ENCODE measurements at places on chromosomes 6 and 20. TPM values are rescaled to one million over a fixed set of nuclear protein-coding genes. Genes with fewer than 3 reads are reported as not detected.

DLK2 gene
- total RNA-seq = not detected

DNA sequence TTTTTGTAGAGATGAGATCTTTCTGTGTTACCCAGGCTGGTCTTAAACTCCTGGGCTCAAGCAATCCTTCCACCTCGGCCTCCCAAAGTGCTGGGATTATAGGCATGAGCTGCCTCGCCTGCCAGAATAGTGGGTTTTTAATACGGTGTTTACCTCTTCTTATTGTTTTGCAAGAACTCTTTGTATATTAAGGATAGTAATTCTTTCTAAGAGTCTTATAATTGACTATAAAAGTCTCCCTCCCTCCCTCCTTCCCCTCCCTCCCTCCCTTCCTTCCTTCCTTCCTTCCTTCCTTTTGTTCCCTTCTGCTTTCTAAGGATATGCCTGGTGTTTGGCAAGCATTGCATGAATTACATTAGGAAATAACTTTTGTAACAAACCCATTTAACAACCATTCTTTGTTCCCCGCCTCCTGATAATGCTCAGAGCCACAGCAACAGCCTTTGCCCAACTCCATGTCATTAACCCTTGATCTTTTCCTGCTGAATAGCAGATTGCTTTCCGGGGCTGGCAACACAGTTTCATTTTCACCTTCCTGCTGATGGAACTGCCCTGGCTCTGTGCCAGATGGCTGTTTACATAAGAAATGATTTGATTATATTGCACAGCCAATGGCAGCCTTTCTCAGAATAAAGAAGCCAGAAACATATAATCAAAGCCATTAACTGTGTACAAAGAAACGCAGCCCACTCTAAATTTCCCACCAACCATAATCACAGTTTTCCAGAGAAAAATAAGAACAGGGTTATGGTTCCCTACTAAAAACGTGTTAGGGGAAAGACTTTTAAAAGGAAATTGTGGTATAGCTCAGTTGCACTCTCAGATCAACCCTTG is 143.7 kb upstream of the PTPN1 start:
- peak; percentile 95 for DNase-seq
- no peak overlapping the region for H3K4me3 ChIP-seq
- H3K27ac ChIP-seq = peak overlapping the region; percentile 63

DNA sequence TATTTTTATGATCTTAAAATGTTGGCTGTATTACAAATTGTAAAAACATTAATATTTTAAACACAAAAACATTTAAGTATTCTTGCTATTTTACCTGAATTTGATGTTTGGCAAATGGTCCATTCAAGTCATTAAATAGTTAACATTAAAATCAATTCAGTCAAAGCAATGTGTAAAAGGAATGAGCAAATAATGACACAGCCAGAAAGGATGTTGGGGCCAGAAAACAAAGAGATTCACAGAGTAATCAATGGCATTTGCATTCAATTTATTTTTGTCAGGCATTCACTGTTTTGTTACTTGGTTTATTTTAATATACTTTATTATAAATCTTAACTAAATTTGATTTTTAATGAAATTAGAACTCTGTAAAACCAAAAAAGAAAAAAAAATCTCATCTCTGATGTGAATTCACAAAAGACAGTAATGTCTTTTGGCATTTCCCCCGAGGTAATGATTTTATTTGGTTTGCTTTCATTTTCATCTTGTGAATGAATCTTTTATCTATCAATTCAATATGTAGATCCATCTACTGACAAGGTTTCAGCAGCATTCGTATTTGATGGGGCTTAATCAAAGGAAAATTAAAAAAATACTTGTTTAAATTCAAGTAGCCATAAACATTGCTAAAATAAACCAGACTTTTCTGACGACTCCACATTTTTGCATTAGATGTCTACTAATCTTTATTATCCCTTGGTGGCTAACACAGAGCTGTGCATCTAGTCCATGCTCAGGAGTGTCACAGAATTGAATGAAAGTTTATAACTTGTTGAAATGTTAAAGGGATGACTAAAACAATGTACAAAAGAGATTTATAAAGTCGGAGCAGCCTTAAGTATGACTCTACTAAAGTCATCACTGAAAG is 866.7 kb upstream of the GJE1 start:
- no peak for DNase-seq
- H3K36me3 ChIP-seq = no peaks in the 10 kb centered on the region
- H3K27me3 ChIP-seq = no peaks in the 10 kb centered on the region
- H3K27ac ChIP-seq = no peak overlapping the region

ADAM33 gene
- total RNA-seq = 143 TPM

DNA sequence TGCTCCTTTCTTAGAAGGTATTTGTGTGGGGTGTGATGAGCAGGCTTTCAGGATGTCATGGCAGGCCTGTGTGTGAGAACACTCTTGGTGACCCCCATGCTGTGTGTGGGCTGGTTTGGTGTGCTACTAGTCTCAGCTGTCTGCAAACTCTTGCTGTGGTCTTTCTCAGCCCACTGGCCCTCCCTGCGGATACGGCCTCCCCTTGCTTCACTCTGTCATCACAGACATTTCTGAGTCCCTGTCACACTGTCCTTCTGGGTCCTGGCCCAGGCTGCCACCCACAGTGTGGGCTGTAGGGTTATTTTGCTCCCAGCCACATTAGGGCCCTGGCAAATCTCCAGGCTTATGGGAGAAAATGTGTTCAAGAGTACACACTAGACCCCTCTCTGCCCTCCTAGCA is 39.0 kb upstream of the ARMC2 start:
- DNase-seq = no peak
- H3K4me1 ChIP-seq = peaks cover 10% of the 10 kb centered on the region
- no peak overlapping the region for H3K27ac ChIP-seq
- no peak overlapping the region for H3K4me3 ChIP-seq
- H3K36me3 ChIP-seq = no peaks in the 10 kb centered on the region

GRCh38 chr6:41477572-41477971 is 68.6 kb upstream of the FOXP4 start:
- H3K36me3 ChIP-seq = no peaks in the 10 kb centered on the region
- no peaks in the 10 kb centered on the region for H3K4me1 ChIP-seq
- H3K27ac ChIP-seq = no peak overlapping the region
- H3K27me3 ChIP-seq = no peaks in the 10 kb centered on the region
- H3K4me3 ChIP-seq = no peak overlapping the region
- peak; percentile 66 for DNase-seq

MYT1 gene
- total RNA-seq = not detected

SRMS gene
- 3.5 TPM for total RNA-seq

GRCh38 chr6:158314737-158315136 is 2.5 kb downstream of the TULP4 start:
- H3K27ac ChIP-seq = no peak overlapping the region
- peaks cover 31% of the 10 kb centered on the region for H3K36me3 ChIP-seq
- no peaks in the 10 kb centered on the region for H3K4me1 ChIP-seq
- no peak for DNase-seq

GRCh38 chr6:156933201-156934068 is 156.3 kb downstream of the ARID1B start:
- H3K4me1 ChIP-seq = peaks cover 35% of the 10 kb centered on the region
- DNase-seq = peak; percentile 80
- no peak overlapping the region for H3K4me3 ChIP-seq

DNA sequence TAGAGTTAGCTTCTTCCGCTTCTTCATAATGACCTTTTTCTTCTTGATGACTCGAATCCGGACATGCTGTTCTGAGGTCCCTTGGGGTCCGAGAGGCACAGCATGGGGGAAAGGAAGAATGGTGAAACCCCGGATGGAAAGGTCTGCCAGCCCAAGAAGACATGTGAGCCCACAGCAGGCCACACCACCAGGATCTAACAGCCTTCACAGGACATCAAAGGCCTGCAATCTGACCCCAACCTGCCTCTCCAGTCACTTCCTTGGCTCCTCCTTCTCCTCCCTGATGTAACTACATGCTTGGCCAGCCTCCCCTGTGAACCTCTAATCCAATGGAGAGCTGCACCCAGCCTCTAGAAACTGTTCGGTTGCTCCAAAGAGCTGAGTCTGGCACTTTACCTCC is 1.6 kb downstream of the CPXM1 start:
- no peak overlapping the region for H3K27ac ChIP-seq
- H3K27me3 ChIP-seq = peaks cover 2% of the 10 kb centered on the region
- H3K4me1 ChIP-seq = peaks cover 20% of the 10 kb centered on the region
- DNase-seq = no peak
- no peak overlapping the region for H3K4me3 ChIP-seq
- H3K36me3 ChIP-seq = no peaks in the 10 kb centered on the region

- H3K27ac ChIP-seq = no peak overlapping the region
- no peak for DNase-seq
- H3K27me3 ChIP-seq = no peaks in the 10 kb centered on the region
- H3K4me1 ChIP-seq = no peaks in the 10 kb centered on the region
- no peak overlapping the region for H3K4me3 ChIP-seq
Measured at GRCh38 chr6:3186974-3187382, 29.6 kb upstream of the TUBB2A start.

DNA sequence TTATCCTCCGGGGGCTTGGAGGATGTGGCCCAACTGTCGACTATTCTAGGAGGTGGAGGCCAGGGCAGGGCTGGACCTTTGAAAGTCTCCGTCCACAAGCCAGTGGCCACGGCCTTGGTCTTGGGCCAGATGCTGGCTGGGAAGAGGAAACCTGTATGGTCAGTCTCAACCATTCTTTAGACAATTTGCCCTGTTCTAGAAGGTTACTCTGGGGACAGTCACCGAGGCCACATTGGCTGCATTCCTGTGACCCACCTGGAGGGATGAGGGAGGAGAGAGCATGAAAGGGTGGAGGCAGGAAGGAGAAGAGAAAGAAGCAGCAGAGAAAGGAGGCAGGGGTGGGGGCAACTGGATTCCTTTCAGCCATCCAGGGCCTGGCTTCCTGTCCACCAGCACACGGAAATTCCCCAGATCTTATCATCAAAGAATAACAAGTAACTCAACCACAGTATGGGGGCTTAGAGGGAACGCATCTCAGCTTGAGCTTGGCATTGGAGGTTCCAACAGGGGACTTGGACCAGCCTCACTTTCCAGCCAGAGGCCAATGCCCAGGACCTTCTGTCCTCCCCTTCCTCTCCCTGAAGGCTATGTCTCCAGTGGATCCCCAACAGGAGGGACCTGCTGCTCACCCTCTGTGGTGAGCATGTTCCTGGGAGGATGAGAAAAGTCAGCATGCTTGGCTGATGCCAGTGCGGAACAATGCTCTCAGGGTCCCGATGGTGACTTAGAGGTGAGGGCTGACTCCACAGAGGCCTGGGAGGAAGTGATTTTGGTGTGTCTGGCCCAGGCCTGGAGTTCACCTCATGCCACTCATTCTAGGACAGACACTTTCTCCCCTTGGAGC is 30.4 kb downstream of the TGM2 start:
- no peak overlapping the region for H3K4me3 ChIP-seq
- DNase-seq = no peak
- H3K27ac ChIP-seq = no peak overlapping the region
- no peaks in the 10 kb centered on the region for H3K4me1 ChIP-seq
- H3K36me3 ChIP-seq = peaks cover 74% of the 10 kb centered on the region

DNA sequence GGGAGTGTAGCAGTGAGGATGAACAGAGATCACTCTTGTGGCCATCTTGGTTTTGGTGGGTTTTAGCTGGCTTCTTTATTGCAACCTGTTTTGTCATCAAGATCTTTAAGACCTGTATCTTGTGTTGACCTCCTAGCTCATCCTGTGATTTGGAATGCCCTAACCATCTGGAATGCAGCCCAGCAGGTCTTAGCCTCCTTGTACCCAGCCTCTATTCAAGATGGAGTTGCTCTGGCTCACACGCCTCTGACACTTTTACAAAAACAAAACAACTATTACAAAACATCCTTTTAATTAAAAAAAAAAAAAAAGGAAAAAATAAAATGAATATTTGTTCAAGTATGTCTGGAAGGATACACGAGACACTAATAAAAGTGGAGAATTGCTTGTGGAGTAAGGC is 62.4 kb downstream of the PHACTR2 start:
- H3K36me3 ChIP-seq = no peaks in the 10 kb centered on the region
- no peak overlapping the region for H3K27ac ChIP-seq
- H3K27me3 ChIP-seq = no peaks in the 10 kb centered on the region
- peaks cover 25% of the 10 kb centered on the region for H3K4me1 ChIP-seq
- H3K4me3 ChIP-seq = no peak overlapping the region

GRCh38 chr6:63649269-63649668 is 13.7 kb downstream of the PHF3 start:
- peaks cover 17% of the 10 kb centered on the region for H3K4me1 ChIP-seq
- no peak overlapping the region for H3K4me3 ChIP-seq

GRCh38 chr6:131488780-131489179 is 84.2 kb upstream of the ARG1 start:
- no peaks in the 10 kb centered on the region for H3K27me3 ChIP-seq
- no peaks in the 10 kb centered on the region for H3K4me1 ChIP-seq
- no peaks in the 10 kb centered on the region for H3K36me3 ChIP-seq

GNAS-AS1 gene
- total RNA-seq = 2.6 TPM

GRCh38 chr20:64038224-64038564 is 2.2 kb downstream of the C20orf204 start:
- H3K36me3 ChIP-seq = peaks cover 25% of the 10 kb centered on the region
- peak overlapping the region; percentile 67 for H3K4me3 ChIP-seq
- no peaks in the 10 kb centered on the region for H3K27me3 ChIP-seq

DNA sequence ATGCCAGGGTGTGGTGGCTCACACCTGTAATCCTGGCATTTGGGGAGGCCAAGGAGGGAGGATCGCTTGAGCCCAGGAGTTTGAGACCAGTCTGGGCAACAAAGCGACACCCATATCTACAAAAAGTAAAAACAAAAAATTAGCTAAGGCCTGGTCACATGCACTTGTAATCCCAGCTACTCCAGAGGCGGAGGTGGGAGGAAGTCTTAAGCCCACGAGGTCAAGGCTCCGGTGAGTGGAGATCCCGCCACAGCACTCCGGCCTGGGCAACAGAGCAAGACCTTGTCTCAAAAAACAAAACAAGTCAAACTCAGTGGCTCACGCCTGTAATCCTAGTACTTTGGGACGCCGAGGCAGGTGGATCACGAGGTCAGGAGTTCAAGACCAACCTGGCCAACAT is 35.6 kb downstream of the SRSF3 start:
- no peak overlapping the region for H3K4me3 ChIP-seq
- peaks cover 43% of the 10 kb centered on the region for H3K4me1 ChIP-seq
- H3K27ac ChIP-seq = peak overlapping the region; percentile 79
- H3K27me3 ChIP-seq = no peaks in the 10 kb centered on the region
- no peaks in the 10 kb centered on the region for H3K36me3 ChIP-seq
